ENCODE measurements at places on chromosomes 7 and 10. TPM values are rescaled to one million over a fixed set of nuclear protein-coding genes. Genes with fewer than 3 reads are reported as not detected.

Gene EVX1
- not detected for total RNA-seq

Gene CHAT
- total RNA-seq, result not detected

Gene DNAJC12
- 1.1 TPM for total RNA-seq

Gene HACD1
- total RNA-seq, result 34.1 TPM

Gene GHRHR
- not detected for total RNA-seq

Gene KCNMA1
- total RNA-seq, result 8.2 TPM

Gene HHEX
- 0.39 TPM for total RNA-seq

- DNase-seq, result no peak
- no peak overlapping the region for H3K4me3 ChIP-seq
- no peak overlapping the region for H3K27ac ChIP-seq
Measured at GRCh38 chr10:80964955-80965614, 427.4 kb downstream of the SH2D4B start.

- DNase-seq, result no peak
- H3K27me3 ChIP-seq, result no peaks in the 10 kb centered on the region
- H3K4me1 ChIP-seq, result no peaks in the 10 kb centered on the region
- H3K36me3 ChIP-seq, result no peaks in the 10 kb centered on the region
- H3K27ac ChIP-seq, result no peak overlapping the region
Measured at GRCh38 chr10:66591865-66592264, 334.0 kb upstream of the LRRTM3 start.

- no peaks in the 10 kb centered on the region for H3K27me3 ChIP-seq
- no peak for DNase-seq
- no peak overlapping the region for H3K4me3 ChIP-seq
- no peaks in the 10 kb centered on the region for H3K4me1 ChIP-seq
Measured at GRCh38 chr10:108360187-108360586, 1195.7 kb upstream of the SORCS1 start.

DNA sequence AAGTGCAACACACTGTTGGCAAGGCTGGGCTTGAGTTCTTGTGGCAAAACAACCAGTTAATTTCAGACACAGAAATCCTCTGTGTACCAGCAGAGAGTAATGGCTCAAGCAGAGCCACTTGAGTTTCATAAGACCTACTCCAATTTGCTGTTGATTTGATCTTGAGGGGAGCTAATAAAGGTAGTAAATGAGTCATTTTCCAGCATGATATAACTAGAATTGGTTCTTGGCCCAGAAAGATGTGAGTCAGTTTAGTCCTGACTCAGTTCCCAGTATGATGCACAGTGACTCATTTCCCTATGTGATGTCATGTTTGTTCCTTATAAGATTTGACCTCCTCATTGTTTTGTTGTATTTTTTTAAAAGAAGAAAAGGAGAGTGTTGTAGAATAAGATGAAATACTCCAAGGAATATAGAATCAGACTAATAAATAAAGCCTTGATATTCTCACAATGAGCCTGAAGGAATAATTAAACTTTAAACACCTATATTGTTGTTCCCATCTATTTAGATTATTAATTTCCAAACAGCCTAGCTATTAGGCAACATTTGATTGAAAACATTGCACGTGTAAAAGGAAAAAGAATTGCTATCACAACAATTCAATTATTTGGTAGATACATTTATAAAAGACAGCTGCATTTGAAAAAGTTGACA, 186.2 kb downstream of the REEP3 start:
- H3K36me3 ChIP-seq, result no peaks in the 10 kb centered on the region
- DNase-seq, result no peak
- no peak overlapping the region for H3K4me3 ChIP-seq
- no peak overlapping the region for H3K27ac ChIP-seq
- peaks cover 20% of the 10 kb centered on the region for H3K4me1 ChIP-seq

GRCh38 chr7:3207387-3207902, 93.6 kb upstream of the SDK1 start:
- no peak overlapping the region for H3K27ac ChIP-seq
- H3K27me3 ChIP-seq, result no peaks in the 10 kb centered on the region
- H3K36me3 ChIP-seq, result no peaks in the 10 kb centered on the region
- H3K4me1 ChIP-seq, result no peaks in the 10 kb centered on the region
- no peak for DNase-seq

DNA sequence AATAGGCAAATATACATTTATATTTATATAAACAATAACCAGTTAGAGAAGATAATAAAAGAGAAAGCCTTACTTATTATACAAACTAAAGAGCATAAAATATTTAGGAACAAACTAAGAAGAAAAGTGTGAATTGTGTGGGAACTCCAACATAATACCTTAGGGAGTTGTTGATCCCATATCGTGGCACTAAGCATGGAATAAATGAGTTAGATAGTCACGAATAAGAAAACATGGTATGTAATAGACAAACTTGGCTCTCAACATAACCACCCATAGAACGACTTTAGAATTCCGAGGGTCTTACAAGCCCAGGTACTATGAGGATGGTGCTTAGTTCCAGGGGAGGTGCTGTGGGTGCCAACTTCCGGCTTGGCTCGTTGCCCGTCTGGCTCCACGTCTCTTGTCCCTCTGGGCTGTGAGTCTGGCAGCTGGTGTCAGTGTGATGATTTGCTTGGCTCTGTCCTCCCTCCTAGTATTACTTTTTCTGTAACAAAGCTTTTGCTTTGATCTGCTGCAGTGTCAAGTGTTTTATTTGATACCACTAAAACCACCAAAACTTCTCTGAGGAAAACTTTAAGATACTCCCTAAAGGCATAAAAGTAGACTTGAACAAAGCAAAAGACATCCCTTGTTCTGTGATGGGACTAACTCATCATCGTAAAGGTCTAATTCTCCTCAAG, 9.5 kb upstream of the RBM20 start:
- no peaks in the 10 kb centered on the region for H3K27me3 ChIP-seq
- peaks cover 12% of the 10 kb centered on the region for H3K4me1 ChIP-seq
- no peak for DNase-seq
- H3K27ac ChIP-seq, result no peak overlapping the region

DNA sequence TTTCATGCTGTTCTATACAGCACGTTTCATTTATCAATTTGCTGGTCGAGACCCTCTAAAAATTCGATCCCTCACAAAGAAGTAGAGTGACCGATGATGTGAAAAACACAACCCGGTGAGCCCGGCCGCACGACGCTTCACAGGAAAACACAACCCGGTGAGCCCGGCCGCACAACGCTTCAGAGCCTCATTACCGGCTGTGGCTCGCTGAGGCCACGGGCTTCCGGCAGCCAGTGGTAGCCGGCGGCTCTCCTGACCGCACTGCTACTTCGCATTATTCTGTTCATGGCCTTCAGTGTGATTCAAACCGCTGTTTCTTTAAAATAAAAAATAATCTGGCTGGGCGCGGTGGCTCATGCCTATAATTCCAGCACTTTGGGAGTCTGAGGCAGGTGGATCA, 42.3 kb upstream of the RBM33 start:
- H3K4me1 ChIP-seq, result no peaks in the 10 kb centered on the region
- no peaks in the 10 kb centered on the region for H3K27me3 ChIP-seq
- H3K4me3 ChIP-seq, result no peak overlapping the region
- DNase-seq, result no peak

- H3K4me1 ChIP-seq, result peaks cover 12% of the 10 kb centered on the region
- no peak overlapping the region for H3K4me3 ChIP-seq
- no peaks in the 10 kb centered on the region for H3K27me3 ChIP-seq
- H3K36me3 ChIP-seq, result no peaks in the 10 kb centered on the region
- DNase-seq, result no peak
Measured at GRCh38 chr7:71482284-71482683, 350.3 kb downstream of the GALNT17 start.

DNA sequence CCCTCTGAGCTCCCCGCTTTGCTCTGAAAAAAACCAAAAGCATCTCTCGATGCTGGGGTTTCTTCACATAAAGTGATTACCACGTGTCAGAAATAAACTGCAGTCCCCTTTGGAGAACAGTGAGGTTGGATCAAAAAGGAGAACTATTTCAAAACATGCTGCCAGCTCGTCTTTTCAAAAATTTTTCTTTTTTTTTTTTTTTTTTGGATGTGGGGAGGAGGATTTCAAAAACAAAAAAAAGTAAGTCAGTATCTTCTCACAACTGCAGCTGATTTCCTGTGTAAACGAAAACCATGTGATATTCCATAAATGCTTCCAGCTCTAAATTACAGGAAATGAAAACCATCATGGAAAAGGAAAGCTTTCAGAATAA, 155.0 kb upstream of the LYZL2 start:
- H3K36me3 ChIP-seq, result no peaks in the 10 kb centered on the region
- peak overlapping the region; percentile 76 for H3K4me3 ChIP-seq
- H3K4me1 ChIP-seq, result peaks cover 7% of the 10 kb centered on the region
- no peak for DNase-seq
- H3K27me3 ChIP-seq, result peaks cover 13% of the 10 kb centered on the region
- peak overlapping the region; percentile 86 for H3K27ac ChIP-seq

DNA sequence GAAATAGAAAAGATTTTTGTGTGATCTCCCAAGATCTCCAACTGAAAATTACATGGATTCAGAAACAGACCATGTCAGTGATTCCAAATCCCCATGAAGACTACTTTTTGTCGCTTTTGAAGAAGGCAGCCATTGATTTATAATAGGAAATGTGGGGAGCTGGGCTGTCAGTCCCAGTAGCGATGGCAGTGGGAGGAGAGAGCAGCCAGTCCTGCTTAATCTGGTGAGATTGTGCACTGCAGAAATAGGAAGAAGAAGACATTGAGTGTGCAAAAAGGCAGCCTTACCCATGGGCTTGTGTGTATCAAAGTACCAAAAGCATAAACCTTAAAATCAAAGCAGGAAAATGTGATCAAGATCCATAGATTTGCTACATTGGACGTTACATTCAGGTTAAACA, 4.8 kb downstream of the ADRB1 start:
- peaks cover 52% of the 10 kb centered on the region for H3K27me3 ChIP-seq
- no peaks in the 10 kb centered on the region for H3K36me3 ChIP-seq
- no peak overlapping the region for H3K27ac ChIP-seq

- no peak overlapping the region for H3K27ac ChIP-seq
- no peaks in the 10 kb centered on the region for H3K27me3 ChIP-seq
- no peak for DNase-seq
- H3K36me3 ChIP-seq, result peaks cover 4% of the 10 kb centered on the region
Measured at GRCh38 chr7:1503390-1503789, 799 bp downstream of the INTS1 start.

GRCh38 chr7:121459148-121459547, 63.0 kb upstream of the FAM3C start:
- H3K27me3 ChIP-seq, result no peaks in the 10 kb centered on the region
- DNase-seq, result no peak
- H3K36me3 ChIP-seq, result no peaks in the 10 kb centered on the region
- peaks cover 18% of the 10 kb centered on the region for H3K4me1 ChIP-seq

DNA sequence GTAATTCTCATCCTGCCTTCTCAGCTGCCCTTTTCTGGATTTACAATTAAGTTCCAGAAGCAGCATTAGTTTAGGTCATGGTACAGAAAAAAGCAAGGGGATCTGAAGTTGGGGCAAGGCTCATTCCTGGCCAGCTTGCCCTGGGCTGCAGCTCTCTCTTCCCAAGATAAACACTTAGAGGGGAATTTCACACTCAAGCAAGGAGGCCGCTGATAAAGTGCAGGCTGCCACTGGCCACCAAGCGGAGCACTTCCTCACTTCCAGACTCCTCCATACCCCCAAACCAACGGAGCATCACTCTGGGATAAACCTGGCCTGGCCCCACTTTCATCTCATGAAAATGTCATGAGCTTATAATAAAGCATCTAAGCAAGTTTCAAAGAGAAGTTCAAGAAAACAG, 445.5 kb upstream of the MKI67 start:
- DNase-seq, result peak; percentile 28
- peaks cover 9% of the 10 kb centered on the region for H3K4me1 ChIP-seq
- no peaks in the 10 kb centered on the region for H3K36me3 ChIP-seq
- H3K27ac ChIP-seq, result no peak overlapping the region

DNA sequence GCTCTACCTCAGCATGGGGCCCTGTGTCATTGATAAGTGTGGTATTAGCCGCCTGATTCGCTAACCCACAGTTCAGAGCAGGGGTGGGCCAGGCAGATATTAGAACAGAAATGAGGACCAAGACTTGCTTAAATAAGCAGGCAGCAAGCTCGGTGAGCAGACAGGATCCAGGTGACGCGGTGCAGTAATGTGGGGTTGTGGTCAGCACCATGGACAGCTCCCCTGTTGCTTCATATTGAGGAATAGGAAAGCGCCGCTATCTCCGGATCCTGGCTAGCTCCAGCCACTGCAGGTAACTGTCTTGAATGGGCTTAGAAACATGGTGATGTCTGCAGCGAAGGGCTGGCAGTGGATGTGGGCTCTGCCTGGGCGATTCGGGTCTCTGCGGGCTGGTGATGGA, 51.3 kb upstream of the GPR26 start:
- no peaks in the 10 kb centered on the region for H3K27me3 ChIP-seq
- H3K4me1 ChIP-seq, result no peaks in the 10 kb centered on the region
- no peak overlapping the region for H3K4me3 ChIP-seq

DNA sequence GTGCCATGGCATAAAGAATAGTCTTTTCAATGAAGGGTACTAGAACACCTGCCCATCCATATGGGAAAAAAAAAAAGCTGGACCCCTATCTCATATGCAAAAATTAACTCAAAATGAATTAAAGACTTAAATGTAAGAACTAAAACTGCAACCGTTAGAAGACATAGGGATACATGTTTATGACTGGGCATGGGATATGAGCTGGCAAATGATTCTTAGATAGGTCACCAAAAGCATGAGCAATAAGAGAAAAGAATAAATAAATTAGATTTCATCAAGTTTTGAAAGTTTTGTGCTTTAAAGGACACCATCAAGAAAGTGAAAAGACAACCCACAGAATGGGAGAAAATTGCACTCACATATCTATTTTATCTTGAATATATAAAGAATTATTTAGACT, 222.0 kb downstream of the ADK start:
- no peak for DNase-seq
- no peaks in the 10 kb centered on the region for H3K4me1 ChIP-seq
- H3K36me3 ChIP-seq, result no peaks in the 10 kb centered on the region

DNA sequence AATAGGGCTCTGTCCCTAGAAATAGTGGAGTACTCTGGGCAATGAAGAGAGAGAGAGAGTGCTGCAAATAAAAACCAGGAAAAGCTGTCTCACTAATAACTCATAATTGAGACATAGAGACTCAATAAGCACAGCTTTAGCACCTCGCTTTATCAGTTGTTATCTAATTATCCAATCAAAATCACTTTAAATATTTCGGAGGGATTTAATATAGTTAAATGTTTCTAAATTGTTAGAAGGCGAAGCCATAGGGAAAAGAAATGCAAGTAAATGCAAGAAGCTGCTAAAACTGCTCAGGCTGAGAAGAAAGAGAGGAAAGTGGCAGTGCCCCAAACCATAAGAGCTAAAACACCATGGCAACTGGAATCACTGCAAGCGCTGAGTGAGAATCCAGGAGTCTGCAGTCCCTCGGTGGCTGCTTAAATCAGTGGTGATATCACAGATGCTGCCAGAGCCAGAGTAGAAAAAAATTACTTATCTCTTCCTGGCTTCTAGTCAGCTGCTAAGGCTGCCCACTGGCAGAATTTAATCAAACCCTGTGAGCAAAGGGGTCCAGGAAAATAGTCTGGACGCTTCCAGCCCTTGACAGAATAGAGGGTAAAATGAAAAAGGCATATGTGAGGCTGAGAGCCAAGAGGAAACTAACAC, 150.4 kb upstream of the CHRM2 start:
- peaks cover 6% of the 10 kb centered on the region for H3K4me1 ChIP-seq
- H3K4me3 ChIP-seq, result no peak overlapping the region
- DNase-seq, result no peak

DNA sequence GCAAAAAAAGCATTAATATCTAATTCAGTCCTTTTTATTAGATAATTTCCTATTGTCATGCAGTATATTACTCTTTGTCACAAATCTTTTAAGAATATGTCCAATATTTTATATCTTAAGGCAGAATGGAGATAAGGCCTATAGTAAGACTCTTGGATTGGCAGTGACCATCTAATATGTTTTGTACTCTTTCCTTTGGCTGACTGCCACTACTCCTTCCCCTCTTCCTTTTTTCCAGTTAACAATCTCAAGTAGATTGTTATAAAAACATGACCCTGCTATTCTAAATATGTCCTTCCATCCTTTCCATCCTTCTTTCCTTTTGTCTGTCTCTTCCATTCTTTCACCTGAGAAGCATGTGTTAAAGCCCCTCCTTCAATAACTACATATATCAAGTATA, 92.8 kb upstream of the TMEM168 start:
- H3K4me3 ChIP-seq, result no peak overlapping the region
- DNase-seq, result no peak
- no peaks in the 10 kb centered on the region for H3K4me1 ChIP-seq

All from GM23338 (cell line).